ENCODE measurements at places on chromosomes 11 and 22.

- DNase-seq, result no peak
These were observed 38.6 kb downstream of the KCNQ1 start for GRCh38 chr11:2483426-2483825.

GRCh38 chr11:120973501-120973900 is 50.4 kb upstream of the TBCEL start:
- no peak for DNase-seq

DNA sequence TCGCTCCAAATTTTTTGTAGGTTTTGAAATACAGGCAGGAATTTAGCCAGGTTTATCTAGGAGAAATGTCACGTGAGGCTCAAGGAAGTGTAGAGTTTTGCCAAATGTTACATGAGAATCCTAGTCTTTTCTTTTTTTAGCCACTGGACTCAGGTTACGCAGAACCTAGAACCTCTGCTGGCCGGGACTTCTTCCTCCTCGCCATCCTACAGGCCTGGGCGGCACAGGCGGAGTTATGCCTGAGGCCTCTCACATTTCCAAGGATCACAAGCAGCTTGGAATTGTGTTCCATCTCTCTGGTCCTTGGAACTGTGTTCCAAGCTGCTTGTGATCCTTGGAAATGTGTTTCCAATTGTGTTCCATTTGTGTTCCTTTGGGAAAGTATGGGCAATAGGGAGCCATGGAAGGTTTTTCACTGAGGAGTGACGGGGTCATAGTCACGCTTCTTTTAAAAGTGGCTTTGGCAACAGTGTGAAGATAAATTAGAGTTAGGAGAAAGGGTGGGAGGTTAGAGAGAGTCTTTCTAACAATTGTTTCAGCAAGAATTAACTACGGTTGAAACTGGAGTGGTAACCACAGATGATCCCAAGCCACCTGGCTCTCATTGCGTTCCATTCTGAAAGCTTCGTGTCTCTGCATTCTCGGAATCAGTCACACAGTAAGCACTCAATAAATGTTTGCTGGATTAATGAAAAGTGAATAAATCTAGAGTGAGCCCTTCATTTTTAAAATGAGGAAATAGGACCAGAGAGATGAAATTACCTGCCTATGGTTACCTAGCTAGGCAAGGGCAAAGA is 12.5 kb upstream of the POU2AF1 start:
- DNase-seq, result no peak

- no peak for DNase-seq
These were observed 97.1 kb downstream of the RELT start for GRCh38 chr11:73473252-73473651.

Measured in iris pigment epithelial cell (primary cell).